ENCODE measurements at places on chromosomes 1 and 21. TPM values are rescaled to one million over a fixed set of nuclear protein-coding genes. Genes with fewer than 3 reads are reported as not detected.

LELP1 gene
- total RNA-seq: not detected

HAPLN2 gene
- 0.22 TPM for total RNA-seq

TFF3 gene
- total RNA-seq: not detected

CFHR2 gene
- total RNA-seq: not detected

SLC2A1 gene
- 51.9 TPM for total RNA-seq

DSCAM gene
- total RNA-seq: not detected

MANEAL gene
- total RNA-seq: 2.4 TPM

GRCh38 chr1:206518743-206519142 is 11.4 kb downstream of the RASSF5 start:
- no peak for DNase-seq

DNA sequence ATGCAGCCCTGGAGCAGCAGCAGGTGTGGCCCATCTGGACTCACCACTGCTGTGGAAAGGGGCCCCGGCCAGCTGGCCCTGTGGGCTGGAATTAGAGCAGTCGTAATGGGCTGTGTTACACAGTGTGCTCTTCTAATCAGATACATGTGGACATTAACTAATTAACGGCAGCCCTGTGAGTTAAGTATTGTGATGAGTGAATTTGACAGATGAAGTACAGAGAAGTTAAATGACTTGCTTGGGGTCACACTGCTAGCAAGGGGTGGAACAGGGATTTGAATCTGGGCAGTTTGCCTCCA is 58.6 kb downstream of the MDM4 start:
- no peak for DNase-seq

DNA sequence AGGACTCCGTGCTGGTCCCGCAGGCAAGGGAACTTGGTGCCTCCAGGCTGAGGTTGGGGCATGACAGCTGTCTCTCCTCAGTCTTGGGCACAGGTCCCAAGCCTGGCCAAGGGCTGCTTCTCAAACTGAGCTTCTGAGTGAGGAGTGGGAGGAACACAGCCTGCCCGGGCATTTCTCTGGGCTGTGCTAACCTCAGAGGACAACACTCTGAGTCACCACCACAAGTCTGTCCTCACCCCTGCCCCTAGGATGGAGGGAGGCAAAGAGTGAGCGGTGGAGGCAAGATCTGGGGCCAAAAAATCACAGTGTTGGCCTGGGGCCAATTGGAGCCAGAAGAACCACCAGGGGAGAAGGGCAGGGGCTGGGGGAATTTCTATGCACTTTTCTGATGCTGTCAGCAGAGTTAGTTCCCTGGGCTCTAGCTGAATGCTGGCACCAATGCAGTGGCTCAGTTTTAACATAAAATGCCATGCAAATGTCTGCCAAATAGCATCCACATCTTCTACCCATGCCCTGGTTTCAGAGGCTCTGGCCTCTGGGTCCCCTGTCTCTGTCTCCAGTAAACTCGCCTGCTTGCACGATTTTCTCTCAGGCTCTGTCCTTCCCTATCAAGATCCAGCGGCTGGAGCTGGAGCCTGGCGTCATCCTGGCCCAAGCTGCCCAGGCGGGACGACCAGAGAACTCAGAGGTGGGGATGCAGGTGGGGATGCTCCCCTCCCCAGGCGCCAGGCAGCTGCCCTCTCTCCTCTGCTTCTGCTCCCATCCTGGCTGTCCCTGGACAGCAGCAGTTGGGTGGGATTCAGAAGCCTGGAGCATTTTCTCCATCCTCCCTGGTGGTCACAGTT is 11.0 kb upstream of the CDK18 start:
- peak; percentile 43 for DNase-seq

DNA sequence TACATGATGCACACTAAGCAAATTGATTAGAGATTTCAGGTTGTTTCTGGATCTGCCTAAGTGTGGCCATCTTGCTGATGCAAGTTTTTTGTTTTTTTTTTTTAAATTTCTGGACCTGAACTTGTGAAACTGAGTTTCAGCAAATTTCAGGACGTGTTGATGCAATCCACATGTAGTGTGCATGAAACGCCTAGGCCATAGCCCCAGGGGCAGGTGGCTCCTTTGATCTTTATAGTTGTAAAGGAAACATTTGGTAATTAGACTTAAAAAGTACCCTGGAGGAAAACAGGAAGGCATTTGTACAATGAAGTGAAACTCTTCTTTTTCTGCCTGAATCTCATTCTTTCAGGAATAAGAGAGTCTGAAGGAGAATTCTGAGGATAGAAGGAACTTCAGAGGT is 162.2 kb upstream of the LHX8 start:
- no peak for DNase-seq

GRCh38 chr1:32199717-32200072 is 700 bp upstream of the CCDC28B start:
- no peak for DNase-seq

GRCh38 chr1:61428146-61428545 is 296.8 kb downstream of the TM2D1 start:
- DNase-seq: no peak

- DNase-seq: peak; percentile 34
Measured at GRCh38 chr1:65423884-65424572, 3.6 kb downstream of the LEPR start.
